Cortex of kidney (tissue), 1 donor: ENCODE measurements at places on chromosomes 3 and 15.

- no peak for DNase-seq
These were observed 37.5 kb downstream of the SLC6A20 start for GRCh38 chr3:45758871-45759270.

GRCh38 chr3:172580680-172581401, 57.6 kb upstream of the TNFSF10 start:
- DNase-seq, result no peak

- DNase-seq, result no peak
These were observed 15.7 kb upstream of the GRIP2 start for GRCh38 chr3:14555835-14556234.

DNA sequence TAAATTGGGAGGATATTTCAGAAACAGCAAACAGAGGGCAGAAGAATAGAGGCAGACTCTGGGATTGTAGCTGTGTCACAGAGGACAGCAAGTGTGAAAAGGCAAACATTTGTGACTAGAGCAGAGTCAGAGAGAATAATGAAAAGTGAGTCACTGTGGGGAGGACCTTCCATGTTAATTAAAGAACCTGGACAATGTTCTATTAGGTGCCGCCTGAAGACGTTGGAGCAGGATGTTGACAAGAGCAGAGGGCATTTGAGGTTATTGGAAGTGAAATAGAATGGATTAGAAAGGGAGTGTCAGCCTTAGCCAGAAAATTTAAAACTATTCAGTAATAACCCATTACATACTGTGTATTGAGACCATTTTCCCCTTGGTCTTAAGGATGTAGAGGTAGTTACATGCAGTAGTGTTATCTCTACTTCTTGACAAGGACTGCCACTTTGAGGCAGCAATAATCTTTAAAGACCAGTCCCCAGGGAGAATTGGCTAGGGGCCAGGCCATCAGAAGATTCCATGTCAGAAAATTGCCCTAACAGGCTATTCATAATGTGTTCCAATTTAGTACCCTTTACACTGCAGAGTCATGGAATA, 5.8 kb downstream of the ACKR2 start:
- DNase-seq, result no peak

DNA sequence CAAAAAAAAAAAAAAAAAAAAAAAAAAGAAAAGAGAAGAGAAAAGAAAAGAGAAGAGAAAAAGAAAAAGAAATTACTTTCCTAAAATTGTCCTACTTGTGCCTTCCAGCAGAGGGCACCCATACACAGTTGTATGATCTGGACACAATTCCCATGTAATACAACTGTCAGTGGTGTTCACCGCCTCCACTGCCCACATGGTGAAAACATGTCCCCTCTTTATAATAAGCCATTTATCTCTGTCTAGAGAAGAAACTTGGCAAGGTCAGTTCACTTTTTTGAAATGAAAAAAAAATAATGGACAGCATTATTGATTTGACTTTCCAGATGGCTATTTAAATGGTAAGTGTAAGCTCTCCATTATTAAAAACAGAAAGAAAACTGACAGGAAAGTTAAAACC, 459.4 kb downstream of the GBE1 start:
- DNase-seq, result no peak

DNA sequence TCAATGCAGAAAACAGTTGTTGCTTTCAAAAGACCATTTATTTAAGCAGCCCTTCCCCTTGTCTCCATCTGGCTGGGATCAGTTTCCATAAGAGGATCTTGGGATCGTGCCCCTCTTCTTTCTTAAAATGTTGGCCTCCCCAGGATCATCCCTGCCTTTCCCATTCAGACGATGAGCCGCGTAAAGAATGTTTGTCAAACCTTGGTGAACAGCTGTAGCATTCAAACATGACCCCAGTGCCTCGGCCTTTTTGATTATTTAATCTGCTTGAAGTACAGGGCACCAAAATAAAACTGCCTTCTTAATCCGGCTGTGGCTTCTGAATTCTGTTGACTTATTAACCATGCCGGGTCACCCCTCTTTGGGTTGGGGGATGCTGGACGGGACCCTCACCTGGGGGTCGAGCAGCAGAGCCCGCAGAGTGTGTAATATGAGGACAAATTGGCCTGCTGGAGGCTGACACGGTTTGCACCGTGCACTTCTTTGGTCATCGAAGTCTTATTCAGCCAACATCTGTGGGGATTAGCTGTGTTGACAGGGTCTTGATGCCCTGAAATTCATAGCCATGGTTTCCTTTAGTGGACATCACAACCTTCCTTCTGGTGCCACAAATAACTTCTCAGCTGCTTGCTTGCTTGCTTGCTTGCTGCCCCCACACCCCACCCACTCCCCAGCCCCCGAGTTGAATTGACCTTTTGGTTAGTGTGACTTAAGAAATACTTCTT, at the start of gene LRTM1:
TSS of gene LRTM1 (minus strand) at position 14 of the 725 bp plus-strand sequence. CDS start 148 bp downstream, outside the sequence.
- DNase-seq, result no peak

DNA sequence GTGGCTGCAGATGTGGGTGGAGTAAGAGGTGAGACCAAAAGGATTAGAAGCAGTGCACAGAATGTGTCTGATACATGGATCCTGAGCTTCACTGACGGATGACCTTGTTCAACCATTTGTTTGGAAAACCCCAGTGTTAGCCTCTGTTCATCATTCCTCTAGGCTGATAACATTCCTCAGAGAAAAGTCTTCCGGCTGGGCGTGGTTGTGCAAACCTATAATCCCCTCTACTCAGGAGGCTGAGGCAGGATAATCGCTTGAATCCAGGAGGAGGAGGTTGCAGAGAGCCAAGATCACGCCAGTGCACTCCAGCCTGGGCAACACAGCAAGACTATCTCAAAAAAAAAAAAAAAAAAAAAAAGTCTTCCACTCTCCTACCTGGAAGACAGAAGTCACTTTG, 23.1 kb upstream of the CHD2 start:
- no peak for DNase-seq

DNA sequence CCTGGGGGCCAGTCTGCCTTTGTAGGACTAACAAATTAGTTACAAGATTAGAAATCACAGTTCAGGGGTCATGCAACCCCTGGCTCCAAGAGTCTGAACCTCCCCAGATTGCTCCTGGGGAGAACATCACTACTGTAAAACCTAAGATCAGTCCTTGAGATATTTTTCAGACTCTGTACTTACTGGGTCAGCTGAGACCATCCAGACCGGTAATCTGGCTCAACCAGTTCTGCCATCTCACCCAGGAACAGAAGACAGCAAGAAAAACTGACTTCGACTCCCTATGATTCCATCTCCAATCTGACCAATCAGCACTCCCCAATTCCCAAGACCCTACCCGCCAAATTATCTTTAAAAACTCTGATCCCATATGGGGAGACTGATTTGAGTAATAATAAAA, 47.5 kb downstream of the NMD3 start:
- no peak for DNase-seq

GRCh38 chr3:69180869-69181591, 58.6 kb upstream of the LMOD3 start:
- no peak for DNase-seq
